ENCODE measurements at places on chromosomes 4 and X. TPM values are rescaled to one million over a fixed set of nuclear protein-coding genes. Genes with fewer than 3 reads are reported as not detected.

IL3RA gene
- 19.2 TPM for total RNA-seq

DNA sequence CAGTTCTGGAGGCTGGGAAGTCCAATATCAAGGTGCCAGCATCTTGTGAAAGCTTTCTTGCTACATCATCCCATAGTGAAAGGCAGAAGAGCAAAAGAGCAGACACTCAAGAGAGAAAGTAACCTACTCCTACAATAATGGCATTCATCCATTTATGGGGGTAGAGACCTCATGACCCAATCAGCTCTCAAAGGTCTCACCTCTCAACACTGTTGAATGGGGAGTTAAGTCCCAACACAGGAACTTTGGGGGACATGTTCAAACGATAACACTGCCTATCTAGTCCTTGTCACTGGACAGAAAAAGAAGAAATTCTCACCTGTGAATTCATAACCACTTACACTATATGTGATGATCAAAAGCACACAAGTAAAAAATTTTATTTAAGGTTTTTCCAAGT lies 6.6 kb upstream of the NFKB1 start:
- no peaks in the 10 kb centered on the region for H3K36me3 ChIP-seq
- H3K4me1 ChIP-seq = peaks cover 1% of the 10 kb centered on the region
- H3K27me3 ChIP-seq = no peaks in the 10 kb centered on the region
- H3K4me3 ChIP-seq = no peak overlapping the region
- no peak for DNase-seq

DNA sequence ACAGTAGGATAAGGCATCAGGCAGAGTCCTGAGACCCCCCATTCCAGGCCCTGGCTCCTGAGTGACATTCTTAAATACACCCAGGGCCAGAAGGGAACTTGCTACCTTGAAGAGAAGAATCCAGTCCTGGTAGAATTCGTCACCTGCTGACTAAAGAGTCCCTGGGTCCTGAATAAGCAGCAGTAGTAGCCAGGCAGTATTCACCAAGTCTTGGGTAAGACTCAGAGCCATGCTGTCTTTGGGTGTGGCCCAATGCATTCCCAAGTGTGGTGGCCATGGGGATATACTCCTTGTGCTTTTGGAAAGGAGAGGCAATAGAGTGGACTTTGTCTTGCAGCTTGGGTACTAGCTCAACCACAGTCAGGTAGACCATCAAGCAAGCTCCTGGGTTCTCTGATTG lies 359.1 kb downstream of the DMD start:
- no peak overlapping the region for H3K4me3 ChIP-seq
- no peak overlapping the region for H3K27ac ChIP-seq
- no peak for DNase-seq
- H3K36me3 ChIP-seq = no peaks in the 10 kb centered on the region
- no peaks in the 10 kb centered on the region for H3K4me1 ChIP-seq

GRCh38 chr4:41432881-41433280 lies 105.1 kb upstream of the LIMCH1 start:
- peaks cover 48% of the 10 kb centered on the region for H3K4me1 ChIP-seq
- H3K27ac ChIP-seq = no peak overlapping the region
- no peaks in the 10 kb centered on the region for H3K36me3 ChIP-seq
- no peak overlapping the region for H3K4me3 ChIP-seq
- DNase-seq = peak; percentile 74
- H3K27me3 ChIP-seq = no peaks in the 10 kb centered on the region

DNA sequence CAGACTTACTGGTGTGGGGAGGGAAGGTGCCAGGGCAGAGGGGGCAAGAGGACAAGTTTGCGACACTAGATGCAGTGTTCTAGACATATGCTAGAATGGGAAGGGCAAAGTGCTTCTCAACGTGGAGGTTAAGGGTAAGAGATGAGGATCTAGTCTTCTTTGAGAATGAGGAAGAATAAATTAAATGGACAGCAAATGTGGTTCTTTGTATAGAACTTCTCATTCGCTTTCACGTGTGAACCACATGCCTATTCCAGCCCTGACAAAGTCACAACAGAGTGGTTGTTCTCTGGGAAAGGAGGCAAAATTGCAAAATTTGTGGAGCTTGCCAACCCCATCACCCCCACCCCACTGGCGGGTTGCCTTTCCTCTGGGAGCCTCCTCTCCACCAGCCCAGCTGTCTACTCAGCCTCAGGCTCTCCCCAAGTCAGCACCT lies 1.5 kb upstream of the ANXA5 start:
- H3K27ac ChIP-seq = no peak overlapping the region
- no peak overlapping the region for H3K4me3 ChIP-seq
- DNase-seq = peak; percentile 31
- no peaks in the 10 kb centered on the region for H3K27me3 ChIP-seq

DNA sequence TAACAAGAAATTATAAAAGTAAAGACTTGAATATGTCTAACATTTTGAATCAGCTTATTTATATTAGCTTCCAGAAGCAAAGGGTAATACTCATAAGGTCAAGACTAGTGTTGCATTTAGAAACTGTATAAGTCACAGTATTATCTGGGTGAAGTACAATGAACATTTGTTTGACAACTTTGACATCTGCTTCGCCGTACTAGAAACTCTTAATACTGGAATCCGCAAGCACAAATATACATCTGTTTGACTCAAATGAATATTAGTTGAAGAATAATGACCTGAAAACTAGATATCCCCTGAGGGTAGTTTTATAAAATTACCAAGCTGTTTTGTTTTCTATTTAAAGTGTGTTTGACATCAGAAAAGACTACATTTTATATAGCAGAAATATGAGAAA lies 135.4 kb upstream of the ATOH1 start:
- H3K36me3 ChIP-seq = no peaks in the 10 kb centered on the region
- H3K4me1 ChIP-seq = peaks cover 3% of the 10 kb centered on the region
- H3K27ac ChIP-seq = no peak overlapping the region
- no peak overlapping the region for H3K4me3 ChIP-seq
- DNase-seq = no peak

GRCh38 chr4:680928-681645 lies 6.7 kb downstream of the MYL5 start:
- no peaks in the 10 kb centered on the region for H3K27me3 ChIP-seq
- H3K4me1 ChIP-seq = no peaks in the 10 kb centered on the region
- DNase-seq = peak; percentile 66
- H3K4me3 ChIP-seq = peak overlapping the region; percentile 22
- H3K27ac ChIP-seq = no peak overlapping the region

DNA sequence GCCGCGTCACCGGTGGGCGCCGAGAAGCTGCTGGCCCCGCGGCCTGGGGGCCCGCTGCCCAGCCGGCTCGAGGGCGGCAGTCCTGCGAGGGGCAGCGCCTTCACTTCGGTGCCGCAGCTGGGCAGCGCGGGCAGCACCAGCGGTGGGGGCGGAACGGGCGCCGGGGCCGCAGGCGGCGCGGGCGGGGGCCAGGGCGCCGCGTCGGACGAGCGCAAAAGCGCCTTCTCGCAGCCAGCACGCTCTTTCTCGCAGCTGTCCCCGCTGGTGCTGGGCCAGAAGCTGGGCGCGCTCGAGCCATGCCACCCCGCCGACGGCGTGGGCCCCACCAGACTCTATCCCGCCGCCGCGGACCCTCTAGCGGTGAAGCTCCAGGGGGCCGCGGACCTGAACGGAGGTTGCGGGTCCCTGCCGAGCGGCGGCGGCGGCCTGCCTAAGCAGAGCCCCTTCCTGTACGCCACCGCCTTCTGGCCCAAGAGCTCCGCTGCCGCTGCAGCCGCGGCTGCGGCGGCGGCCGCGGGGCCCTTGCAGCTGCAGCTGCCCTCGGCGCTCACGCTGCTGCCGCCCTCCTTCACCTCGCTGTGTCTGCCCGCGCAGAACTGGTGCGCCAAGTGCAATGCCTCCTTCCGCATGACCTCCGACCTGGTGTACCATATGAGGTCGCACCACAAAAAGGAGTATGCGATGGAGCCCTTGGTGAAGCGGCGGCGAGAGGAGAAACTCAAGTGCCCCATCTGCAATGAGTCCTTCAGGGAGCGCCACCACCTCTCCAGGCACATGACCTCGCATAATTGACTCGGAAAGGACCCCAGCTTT lies 5.6 kb downstream of the PRDM8 start:
- DNase-seq = no peak
- peak overlapping the region; percentile 61 for H3K4me3 ChIP-seq
- H3K4me1 ChIP-seq = peaks cover 2% of the 10 kb centered on the region
- H3K27me3 ChIP-seq = peaks cover 4% of the 10 kb centered on the region

- no peak for DNase-seq
- H3K4me1 ChIP-seq = no peaks in the 10 kb centered on the region
- no peaks in the 10 kb centered on the region for H3K36me3 ChIP-seq
Measured at GRCh38 chr4:156654410-156654809, 317.2 kb downstream of the PDGFC start.

DNA sequence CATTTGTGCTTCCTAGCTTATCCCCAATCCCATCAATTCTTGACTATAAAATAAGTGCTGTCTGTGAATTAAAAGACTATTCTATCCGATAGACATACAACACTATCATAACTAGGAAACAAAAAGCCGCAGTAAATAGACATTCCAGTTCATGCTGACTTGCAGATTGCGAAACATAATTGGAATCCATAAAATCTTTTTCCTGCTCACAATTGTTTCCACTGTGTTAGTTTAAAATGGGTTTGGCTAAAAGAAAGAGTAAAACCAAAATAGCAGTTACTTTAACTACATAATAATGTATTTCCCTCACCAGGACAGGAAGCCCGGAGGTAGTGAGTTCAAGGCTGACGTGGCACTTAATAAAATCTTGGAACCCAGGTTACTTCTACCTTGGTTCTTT lies 17.2 kb downstream of the SMIM31 start:
- no peaks in the 10 kb centered on the region for H3K27me3 ChIP-seq
- no peaks in the 10 kb centered on the region for H3K4me1 ChIP-seq
- no peaks in the 10 kb centered on the region for H3K36me3 ChIP-seq
- no peak overlapping the region for H3K27ac ChIP-seq
- peak; percentile 53 for DNase-seq
- H3K4me3 ChIP-seq = no peak overlapping the region

GRCh38 chr4:8294036-8294435 lies 24.5 kb downstream of the HTRA3 start:
- no peaks in the 10 kb centered on the region for H3K4me1 ChIP-seq
- H3K4me3 ChIP-seq = no peak overlapping the region
- no peak for DNase-seq
- H3K36me3 ChIP-seq = no peaks in the 10 kb centered on the region
- no peak overlapping the region for H3K27ac ChIP-seq

DNA sequence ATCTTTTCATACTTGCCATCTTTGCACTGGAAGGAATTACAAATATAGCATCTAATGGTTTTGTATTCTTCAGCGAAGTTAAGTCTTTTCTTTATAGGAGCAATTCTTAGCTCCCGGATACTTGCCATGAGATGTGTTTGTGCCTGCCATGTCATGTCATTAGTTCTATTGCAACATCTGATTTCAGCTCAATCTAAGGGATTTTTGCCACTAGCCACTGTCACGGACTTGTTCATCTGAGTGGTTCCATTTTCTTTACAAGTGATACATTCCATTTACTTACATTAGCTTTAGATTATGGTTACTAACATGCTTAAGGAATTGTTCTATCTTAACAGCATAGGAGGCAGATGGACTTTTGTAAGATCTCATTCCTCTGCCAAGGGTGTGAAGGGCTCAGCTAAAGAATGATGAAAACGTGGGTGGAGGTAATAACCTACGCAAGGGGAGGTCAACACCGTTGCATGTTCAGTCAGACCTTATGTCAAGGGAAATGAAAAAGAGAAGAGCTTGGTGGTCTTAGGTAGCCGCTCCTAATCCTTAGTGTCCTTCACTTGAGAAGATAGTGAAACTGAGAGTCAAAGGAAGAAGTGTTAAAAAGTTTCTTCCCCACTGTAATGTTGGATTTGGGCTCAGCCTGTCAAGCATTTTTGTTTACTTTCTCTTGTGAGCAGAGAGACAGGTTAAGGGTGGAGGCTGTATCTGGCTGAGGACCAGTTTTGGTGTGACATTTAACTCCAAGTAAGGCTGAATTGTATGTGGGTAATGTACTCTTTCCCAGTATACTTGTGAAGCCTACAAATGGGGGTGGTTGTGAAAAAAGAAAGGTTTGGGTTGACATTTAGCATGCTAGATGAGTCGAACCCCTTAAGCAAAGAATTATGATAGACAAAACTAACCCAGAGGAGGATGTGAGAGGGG lies 3.6 kb upstream of the KLHL2 start:
- DNase-seq = no peak
- H3K4me3 ChIP-seq = no peak overlapping the region
- H3K27me3 ChIP-seq = no peaks in the 10 kb centered on the region
- H3K27ac ChIP-seq = peak overlapping the region; percentile 23
- H3K4me1 ChIP-seq = peaks cover 1% of the 10 kb centered on the region

- H3K27me3 ChIP-seq = peaks cover 2% of the 10 kb centered on the region
- H3K4me1 ChIP-seq = no peaks in the 10 kb centered on the region
- no peak overlapping the region for H3K27ac ChIP-seq
- no peak for DNase-seq
- H3K36me3 ChIP-seq = no peaks in the 10 kb centered on the region
- H3K4me3 ChIP-seq = no peak overlapping the region
Measured at GRCh38 chr4:692771-693554, 4.0 kb upstream of the SLC49A3 start.

DNA sequence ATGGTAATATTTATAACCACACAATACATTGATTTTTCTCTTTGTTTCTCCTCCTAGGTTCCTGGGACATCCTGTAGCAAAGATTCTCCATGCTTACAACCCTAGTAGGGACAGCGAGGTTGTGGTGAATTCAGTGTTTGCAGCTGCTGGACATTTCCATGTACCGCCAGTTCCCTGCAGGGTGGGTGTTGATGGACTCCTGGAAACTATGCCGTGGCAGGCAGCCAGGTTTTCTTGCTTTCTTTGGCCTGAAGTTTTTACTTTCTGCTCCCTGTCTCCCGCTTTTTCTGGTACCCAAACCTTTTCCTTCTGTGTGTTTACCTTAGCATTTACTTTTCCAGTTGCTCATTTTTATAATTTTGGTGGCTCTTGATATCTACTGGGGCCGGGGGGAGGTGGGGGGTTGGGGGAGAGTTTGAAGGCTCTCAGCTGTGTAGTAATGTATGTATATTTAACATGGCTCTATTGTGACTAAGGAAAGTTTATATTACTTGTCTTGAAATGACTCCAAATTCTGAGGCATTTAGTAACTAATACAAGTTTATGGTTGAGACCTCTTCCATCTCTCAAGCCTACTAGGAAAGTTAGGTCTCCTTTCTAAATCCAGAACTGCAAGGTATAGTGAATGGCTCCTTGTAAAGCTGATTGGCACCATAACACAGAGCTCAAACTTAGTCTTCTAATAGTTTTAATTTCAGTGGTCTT lies 89.7 kb downstream of the TMEM131L start:
- H3K27ac ChIP-seq = peak overlapping the region; percentile 6
- H3K4me1 ChIP-seq = no peaks in the 10 kb centered on the region
- H3K4me3 ChIP-seq = no peak overlapping the region
- DNase-seq = peak; percentile 95
- H3K36me3 ChIP-seq = peaks cover 4% of the 10 kb centered on the region
- H3K27me3 ChIP-seq = no peaks in the 10 kb centered on the region

TMSB15A gene
- 2.8 TPM for total RNA-seq

DNA sequence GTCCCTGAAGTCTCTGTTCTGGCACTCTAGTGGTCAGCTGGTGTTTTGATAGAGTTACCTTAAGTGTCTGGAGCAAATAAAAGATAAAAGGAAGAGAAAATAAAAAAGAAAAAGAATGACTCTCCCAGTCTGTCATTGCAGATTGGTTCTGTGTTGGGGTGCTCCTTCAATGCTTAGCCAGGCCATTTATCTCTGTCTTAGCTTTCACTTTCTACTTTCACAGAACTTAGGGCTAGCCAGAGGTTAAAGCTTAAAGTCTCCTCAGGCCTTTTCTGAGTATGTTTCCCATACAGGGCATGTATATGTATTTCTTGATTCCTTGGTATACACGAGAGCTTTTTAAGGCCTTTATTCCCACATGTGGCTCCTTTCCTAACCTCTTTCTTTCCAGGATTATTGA lies 83.1 kb upstream of the TEX13D start:
- H3K4me1 ChIP-seq = no peaks in the 10 kb centered on the region
- no peaks in the 10 kb centered on the region for H3K36me3 ChIP-seq
- H3K27ac ChIP-seq = no peak overlapping the region
- no peak overlapping the region for H3K4me3 ChIP-seq
- H3K27me3 ChIP-seq = no peaks in the 10 kb centered on the region
- no peak for DNase-seq

Data from lung (tissue), 17 donors.